ENCODE measurements at places on chromosomes 7 and 10.

GRCh38 chr10:96955794-96956193 is 123.7 kb downstream of the LCOR start:
- no peak for DNase-seq

- DNase-seq = no peak
Measured at GRCh38 chr10:126704649-126705048, 34.2 kb upstream of the C10orf90 start.

DNA sequence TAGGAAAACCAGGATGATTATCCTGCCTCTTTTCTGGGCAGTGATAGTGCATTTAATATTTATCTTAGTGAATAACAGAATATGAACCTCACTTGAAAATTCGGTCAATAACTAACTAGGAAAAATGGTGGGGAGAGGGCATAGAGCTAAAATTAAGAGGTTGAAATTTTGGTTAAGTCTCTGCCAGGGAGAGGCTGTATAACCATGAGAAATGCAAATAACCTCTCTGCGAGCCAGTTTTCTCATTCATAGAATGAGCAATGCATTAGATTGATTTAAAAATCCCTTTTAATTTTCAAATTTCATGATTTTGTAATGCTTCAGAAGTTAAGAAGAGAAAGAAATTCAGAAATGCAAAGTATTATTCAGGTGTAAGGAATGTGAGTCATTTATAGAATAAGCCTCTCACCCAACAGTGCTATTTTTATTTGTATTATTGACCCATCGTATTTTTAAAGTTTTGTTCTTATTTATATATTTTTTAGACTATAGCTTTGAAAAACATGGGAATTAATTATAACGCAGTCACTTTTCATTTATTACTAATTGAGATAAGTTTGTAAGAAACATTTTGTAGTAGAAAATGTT is 104.7 kb downstream of the PHF14 start:
- DNase-seq = no peak

DNA sequence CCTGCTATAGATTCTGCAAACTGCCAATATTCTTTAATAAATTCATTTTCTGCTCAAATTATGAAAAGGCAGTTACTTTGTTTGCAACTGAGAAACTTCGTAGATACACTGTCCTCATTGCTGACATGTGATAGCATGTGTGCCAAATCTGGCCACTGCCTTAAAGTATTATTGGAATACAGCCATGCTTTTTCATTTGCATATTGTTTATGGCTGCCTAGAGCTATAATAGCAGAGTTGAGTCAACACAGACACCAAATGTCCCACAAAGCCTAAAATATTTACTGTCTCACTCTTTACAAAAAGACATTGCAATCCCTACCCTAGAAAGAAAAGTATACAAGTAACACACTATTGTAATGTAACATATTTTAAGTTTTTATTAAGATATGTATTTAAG is 647.4 kb downstream of the XPNPEP1 start:
- peak; percentile 49 for DNase-seq

GRCh38 chr10:68406815-68407548 is at the start of gene RUFY2:
Gene RUFY2 (minus strand): TSS chr10:68407277. CDS start chr10:68407189, 88 bp downstream.
- DNase-seq = peak; percentile 79

DNA sequence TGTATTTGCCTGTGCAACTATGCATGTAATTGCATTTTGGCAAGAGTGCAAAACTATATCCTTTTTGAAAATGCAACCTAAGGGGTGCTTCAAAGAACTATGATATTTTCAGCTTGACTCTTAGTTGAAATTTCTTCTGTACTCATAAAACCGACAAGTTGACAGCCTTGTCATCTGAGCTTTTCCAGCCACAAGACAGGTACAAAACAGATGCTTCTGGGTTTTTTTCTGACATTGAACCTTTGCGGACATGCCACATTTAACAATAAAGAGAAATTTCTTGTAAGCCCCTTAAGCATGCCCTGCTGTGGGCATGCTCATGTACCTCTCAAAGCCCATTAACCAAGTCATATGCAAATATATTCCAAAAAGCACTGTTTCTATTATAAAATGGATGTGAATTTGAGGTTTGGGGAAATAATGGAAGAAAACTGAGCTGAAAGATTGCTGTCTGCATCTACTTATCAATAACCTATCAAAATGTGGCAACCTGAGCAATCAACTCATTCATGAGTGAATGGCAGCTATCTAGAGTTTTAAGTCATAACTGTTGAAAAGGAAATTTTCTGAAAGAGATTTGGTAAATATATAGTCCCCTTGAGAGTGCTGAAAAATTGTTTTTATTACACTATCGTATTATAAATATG is 1117.0 kb upstream of the LRRTM3 start:
- no peak for DNase-seq

GRCh38 chr7:80403686-80404241 is 108.1 kb downstream of the GNAT3 start:
- DNase-seq = peak; percentile 39

- no peak for DNase-seq
Measured at GRCh38 chr10:120949609-120950031, 98.5 kb downstream of the WDR11 start.

- no peak for DNase-seq
Measured at GRCh38 chr7:106999023-106999422, 45.5 kb upstream of the PRKAR2B start.

- peak; percentile 68 for DNase-seq
Measured at GRCh38 chr10:101441541-101442455, 87.8 kb downstream of the BTRC start.

- DNase-seq = no peak
Measured at GRCh38 chr7:24135003-24135817, 148.8 kb upstream of the NPY start.

- peak; percentile 72 for DNase-seq
Measured at GRCh38 chr7:1889556-1890181, 219.6 kb downstream of the ELFN1 start.

DNA sequence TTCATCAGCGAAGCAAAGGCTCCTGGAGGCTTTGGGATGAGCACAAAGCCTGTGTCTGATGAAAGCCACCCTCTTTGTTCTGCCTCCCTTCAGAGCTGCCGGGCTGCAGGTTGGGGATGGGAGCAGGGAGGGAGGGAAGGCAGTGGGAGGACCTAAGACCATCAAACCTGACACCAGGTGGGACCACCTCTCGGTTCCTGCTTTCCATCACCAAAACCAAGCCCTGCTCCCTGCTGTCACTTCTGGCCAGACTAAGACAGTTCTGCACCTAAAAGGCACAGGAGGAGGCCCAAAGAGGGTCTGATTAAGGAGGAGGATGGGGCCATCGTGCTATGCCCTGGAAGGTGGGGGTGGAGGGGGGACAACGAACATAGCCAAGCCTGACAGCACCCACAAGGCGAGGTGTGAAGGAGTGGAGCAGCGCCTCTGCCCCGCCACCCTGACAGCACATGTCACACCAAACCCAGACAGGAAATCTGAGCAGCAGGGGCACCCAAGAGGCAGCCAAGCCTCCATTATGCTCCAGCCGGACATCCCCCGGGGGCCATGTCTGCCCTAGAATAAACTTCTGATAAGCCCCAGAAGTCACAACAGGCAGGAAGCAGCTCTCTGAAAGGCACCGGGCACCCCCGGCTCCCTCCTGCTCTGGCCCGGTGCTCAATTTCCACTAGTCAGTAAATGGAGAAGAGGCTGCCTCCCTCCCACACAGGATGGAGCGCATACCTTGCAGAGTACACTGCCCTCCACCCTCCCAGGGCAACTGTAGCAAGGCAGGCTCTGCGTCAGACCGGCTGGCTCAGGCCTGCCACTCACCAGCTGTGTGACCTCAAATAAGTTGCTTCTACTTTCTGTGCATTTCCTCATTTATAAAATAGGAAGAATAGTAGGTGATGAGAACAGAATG is 48.9 kb downstream of the DLG5 start:
- DNase-seq = peak; percentile 57

DNA sequence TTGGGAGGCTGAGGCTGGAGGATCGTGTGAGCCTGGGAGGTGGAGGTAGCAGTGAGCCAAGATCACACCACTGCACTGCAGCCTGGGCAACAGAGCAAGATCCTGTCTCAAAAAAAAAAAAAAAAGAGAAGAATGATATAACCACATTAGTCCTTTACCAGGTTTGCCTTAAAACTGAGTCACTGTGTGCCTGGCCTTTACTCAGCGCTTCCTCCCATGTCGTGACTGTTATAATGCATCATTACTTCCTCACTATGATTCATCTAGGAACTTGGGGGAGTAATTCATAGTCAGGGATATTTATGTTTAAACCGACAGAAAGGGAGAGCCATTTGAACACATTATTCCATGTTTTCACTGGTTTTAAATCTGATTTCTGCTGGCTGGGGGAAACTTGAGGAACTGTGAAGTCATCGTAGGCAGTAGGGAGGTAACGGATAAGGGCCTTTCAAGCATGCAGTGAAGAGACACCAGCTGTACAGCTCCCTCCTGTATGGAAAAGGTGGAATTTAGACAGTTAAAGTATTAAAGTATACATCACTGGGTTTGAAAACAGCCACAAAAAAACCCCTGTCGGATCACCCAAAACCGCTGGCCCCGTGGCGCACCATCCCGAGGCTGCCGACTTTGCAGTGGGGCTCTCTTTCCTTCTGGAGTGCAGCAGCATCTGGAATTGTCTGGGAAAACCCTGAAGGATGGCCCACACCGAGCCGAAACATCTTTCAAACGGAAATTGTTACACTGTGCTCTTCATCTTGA is 119.8 kb downstream of the NKX6-2 start:
- DNase-seq = peak; percentile 94

- DNase-seq = no peak
Measured at GRCh38 chr10:70437721-70438120, 3.8 kb downstream of the NODAL start.

DNA sequence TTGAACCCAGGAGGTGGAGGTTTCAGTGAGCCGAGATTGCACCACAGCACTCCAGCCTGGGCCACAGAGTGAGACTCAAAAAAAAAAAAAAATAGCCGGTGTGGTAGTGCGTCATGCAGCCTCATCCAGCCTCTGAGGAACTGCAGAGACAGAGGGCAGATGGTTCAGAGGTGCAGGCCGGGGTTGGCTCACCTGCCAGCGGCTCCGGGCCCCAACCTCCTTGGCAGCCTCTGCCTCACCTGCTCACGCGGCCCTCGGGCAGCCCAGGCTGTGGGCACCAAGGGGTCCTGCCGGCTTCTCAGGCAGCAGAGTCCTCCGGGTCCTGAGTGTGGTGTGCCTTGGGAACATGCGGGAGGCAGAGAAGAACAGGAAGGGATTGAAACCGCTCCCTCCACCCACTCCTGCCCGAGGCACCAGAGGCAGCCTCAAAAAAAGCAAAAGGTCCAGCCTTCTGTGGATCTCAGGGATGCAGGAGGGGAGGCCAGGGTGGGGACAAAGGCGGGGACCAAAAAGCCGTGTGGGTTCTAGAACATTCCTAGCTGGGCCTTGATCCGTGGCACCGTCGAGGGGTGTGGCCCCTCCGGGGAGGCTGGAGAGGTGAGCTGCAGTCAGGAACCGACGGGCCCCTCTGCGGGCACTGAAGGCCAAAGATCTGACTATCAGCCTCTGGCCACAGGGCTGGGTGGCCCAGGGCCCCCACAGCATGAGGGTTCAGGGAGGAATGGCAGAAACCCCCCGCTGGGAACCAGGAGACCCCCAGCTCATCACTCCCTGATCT is 55.4 kb upstream of the DNAJB6 start:
- no peak for DNase-seq

DNA sequence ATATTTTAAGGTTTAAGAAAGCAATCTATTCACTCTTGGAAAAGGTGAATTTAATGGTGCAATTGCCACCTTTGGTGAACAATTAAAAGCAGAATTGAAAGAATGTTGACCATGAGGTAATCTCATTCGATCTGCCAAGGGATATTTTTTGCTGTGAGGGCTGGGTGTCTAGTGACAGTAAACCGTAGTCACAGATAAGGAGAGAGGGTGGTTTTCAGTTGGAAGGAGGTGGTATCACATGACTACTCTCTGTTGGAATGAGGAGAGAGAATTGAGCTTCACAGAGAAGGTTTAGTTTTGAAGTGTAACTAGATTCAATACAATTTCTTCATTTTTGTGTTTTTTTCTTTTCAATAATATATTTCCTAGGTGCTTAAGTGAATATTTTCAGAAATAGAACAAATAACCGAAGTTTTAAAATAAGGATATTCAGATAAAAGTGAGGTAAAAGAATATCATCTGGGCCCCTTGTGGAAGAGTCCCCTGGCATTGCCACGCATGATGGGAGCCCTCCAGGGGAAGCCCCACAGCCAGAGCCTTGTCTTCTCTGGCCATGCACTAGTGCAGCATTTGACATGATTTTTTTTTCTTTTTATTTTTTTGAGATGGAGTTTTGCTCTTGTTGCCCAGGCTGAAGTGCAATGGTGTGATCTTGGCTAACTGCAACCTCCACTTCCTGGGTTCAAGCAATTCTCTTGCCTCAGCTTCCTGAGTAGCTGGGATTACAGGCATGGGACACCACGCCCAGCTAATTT is 73.4 kb downstream of the GPR141 start:
- no peak for DNase-seq

GRCh38 chr7:20316706-20317105 is 14.0 kb upstream of the ITGB8 start:
- DNase-seq = no peak

- peak; percentile 32 for DNase-seq
Measured at GRCh38 chr10:4383651-4384098, 442.3 kb upstream of the AKR1E2 start.

GRCh38 chr10:73914036-73914435 is 3.1 kb downstream of the PLAU start:
- DNase-seq = no peak

- DNase-seq = no peak
Measured at GRCh38 chr10:51862149-51862548, 162.8 kb upstream of the CSTF2T start.

- no peak for DNase-seq
Measured at GRCh38 chr7:159034988-159035387, 109.7 kb downstream of the VIPR2 start.

- no peak for DNase-seq
Measured at GRCh38 chr7:30658479-30659074, 23.7 kb downstream of the CRHR2 start.

DNA sequence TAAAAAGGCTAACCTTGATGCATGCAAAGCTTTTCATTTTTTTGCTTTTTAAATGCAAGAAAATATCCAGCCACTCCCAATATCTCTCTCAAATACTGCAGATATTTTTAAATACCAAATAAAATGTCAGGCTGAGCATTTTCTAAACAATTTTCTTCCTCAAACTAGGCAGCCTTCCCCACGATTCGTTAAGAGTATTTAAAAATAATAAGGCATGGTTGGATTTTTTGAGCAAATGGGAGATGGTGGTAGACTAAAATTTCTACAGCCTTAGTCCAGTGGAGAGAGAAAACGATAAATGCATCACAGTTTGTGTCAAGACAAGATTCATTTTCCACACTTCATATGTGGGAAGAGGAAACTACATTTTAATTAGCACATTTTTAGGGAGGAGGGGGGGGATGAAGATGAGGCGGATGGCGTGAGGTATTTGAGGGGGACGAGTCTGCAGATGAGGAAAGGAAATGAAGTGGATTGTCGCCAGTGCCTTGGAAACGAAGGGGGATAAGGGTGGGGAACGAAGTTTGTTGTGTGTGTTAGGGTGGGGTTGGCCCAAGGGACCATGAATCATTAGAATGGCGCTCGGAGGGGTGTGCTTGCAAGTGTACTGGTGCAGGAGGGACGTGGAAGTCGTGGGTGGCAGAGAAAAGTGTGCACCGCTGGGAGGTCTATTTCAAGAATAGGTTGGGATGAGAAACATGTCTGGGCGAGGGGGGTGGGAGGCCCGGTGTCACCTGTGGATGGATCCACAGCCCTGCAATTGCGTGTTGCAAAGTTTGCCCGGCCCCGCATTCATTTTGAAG is 1.2 kb upstream of the ADD3 start:
- DNase-seq = peak; percentile 74
